ENCODE measurements at places on chromosomes 3 and 15.

DNA sequence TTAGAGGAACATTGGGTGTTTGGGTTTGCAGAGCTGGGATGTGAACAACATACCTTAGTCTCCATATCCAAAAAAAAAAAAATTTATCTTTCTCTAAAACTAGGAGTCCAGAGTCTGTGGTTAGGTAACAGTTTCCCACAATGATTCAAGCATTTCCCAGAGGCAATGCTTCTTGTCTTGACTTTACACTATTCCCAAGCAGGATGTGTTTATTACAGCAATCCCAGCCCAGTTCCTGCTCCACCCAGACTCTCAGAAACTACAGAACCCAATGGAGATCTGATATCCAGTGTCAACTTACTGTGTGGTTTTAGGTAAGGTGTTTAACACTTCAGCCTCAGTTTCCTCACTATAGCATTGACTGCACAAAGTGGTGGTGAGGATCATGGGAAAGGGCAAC, 2.3 kb upstream of the C3orf62 start:
- DNase-seq = peak; percentile 13

- peak; percentile 41 for DNase-seq
Measured at GRCh38 chr3:141373768-141374526, 5.6 kb downstream of the ZBTB38 start.

GRCh38 chr3:3560591-3561311, 238.5 kb upstream of the LRRN1 start:
- DNase-seq = peak; percentile 84

GRCh38 chr3:52315977-52316764, at the start of gene DNAH1:
DNAH1 (plus strand) TSS chr3:52316319; CDS start chr3:52322443, 6,124 bp downstream.
- no peak for DNase-seq

DNA sequence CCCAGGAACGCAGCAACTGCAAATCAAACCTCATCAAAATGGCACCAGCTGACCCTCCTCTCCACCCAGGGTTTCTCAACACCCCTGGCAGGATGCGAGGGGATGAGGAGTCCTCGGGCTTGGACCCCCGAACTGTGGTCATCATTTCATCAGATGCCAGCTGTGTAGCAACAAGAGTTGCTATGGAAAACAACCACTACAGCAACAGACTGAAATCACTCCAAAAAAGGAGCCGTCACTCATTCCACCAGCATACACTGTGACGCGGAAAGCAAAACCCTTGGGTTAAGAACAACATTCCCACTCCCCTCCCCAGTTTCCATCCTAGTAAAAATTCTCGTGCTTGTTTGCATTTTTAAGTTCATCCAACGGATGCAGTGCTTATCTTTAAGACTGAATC, 40.1 kb downstream of the VGLL4 start:
- DNase-seq = peak; percentile 83

GRCh38 chr3:10970306-10970960, 22.1 kb upstream of the SLC6A1 start:
- DNase-seq = no peak

GRCh38 chr15:80012060-80012726, 41.2 kb upstream of the BCL2A1 start:
- no peak for DNase-seq

GRCh38 chr3:124625074-124625473, 105.2 kb upstream of the UMPS start:
- no peak for DNase-seq

DNA sequence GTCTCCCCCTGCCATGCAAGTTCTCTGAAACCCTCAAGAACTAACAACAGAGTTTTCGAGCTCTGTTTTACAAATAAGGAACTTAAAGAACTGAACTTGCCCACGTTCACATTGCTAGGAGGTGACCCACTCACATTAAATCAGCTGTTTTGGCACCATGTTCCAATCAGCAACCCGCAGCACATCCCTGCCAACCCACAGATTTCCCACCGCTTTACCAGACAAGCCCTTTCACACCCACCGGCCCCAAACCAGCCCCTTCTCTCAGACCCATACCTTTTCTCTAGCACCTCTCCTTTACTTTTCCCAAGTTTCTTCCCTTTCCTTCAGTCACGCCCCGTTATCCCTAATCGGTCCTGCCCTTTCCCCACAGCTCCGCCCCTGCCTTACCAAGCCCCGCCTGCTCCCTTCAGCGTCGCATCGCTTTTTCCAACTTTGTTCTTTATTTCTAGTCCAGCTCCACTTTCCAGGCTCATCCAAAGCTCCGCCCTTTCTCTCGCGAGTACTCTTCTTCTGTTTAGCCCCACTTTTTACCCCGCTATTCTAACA, 804 bp upstream of the BRPF1 start:
- no peak for DNase-seq

GRCh38 chr3:107100573-107100972, 276.7 kb upstream of the CCDC54 start:
- DNase-seq = no peak

DNA sequence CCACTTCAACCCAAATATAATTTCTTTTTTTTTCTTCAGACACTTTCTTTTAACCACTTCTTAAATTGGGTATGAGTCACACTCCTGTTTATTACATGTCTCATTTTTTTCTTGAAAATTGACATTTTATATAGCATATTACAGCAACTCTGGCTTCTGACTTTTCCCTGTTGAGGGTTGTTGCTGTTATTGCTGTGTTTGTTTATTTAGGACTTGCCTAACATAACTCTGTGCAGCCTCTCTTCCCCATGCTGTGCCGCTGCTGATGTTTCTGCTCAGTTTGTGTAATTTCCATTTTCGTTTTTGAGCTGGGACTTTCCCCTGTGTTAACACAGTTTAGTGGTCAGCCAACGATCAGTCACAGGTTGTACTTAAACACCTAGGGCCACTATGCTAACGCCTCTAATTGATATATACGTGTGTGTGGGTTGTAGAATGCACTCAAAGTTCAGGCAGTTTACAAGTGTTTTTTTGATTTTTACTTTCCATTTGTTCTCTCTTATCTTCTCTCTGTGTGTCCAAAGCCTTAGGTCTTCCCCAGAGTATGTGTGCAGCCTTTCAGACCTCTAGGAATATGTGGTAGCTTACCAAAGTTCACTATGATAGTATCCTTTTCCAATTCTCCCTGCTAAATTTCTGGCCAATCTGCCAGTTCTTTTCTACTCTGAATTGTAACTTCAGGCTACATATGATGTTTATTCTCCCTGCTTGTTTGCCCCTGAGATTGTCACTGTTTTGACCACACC, 337.2 kb downstream of the ZBTB20 start:
- no peak for DNase-seq

DNA sequence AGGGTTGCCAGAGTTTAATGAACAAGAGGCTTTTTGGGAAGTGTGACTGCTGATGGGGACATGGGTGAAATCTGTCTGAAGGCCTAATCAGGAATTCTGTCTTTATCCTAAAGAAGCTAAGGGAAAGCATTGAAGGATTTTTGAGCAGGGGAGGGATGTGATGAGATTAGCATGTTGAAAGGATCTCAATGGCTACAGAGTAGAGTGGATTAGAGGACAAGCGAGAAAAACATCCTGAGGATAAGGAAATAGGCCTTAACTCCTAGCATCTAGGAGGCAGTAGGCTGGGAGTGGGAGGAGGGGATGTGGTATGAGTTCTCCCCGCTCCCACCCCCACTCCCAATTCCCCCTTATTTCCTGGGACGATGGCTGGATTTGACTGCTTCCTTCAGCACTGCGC, 35.1 kb upstream of the SNTN start:
- no peak for DNase-seq

DNA sequence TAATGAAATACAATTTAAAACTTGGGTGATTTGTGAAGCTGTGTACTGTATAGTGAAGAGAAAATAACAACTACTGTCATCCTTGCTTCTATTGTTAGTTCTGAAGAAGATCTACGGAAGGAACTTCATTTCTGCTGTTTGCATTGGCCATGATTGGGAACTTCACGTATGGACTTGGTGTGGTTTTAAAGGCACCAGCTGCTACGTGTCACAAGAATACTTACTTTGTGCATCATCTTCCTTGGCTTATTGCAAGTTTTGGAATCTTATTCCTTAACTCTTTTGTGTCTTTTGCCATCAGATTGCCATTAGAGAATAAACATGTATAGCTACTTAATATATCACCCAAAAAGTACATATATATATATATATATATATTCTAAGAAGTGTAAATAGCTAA, 75.0 kb upstream of the VEPH1 start:
- DNase-seq = no peak

GRCh38 chr3:97138914-97139541, 324.6 kb downstream of the EPHA6 start:
- DNase-seq = no peak

- DNase-seq = peak; percentile 86
Measured at GRCh38 chr15:41621200-41622193, 38.7 kb upstream of the MGA start.

- peak; percentile 23 for DNase-seq
Measured at GRCh38 chr3:114119776-114120175, 59.1 kb downstream of the DRD3 start.

GRCh38 chr3:196969134-196969659, 564 bp upstream of the PIGZ start:
- no peak for DNase-seq

GRCh38 chr15:58361273-58361759, 70.5 kb upstream of the LIPC start:
- peak; percentile 89 for DNase-seq

Measured in fibroblast of skin of abdomen (primary cell).